ENCODE measurements at places on chromosomes 6 and 20. TPM values are rescaled to one million over a fixed set of nuclear protein-coding genes. Genes with fewer than 3 reads are reported as not detected.

The SPATS1 gene
- total RNA-seq: not detected

The C20orf144 gene
- 0.13 TPM for total RNA-seq

The PSMG4 gene
- 16.4 TPM for total RNA-seq

The OR2H2 gene
- total RNA-seq: not detected

The KCNQ2 gene
- total RNA-seq: not detected

The PXDC1 gene
- total RNA-seq: 71.1 TPM

The GSTA4 gene
- total RNA-seq: 18.3 TPM

Measured in HFFc6 (cell line).